ENCODE measurements at places on chromosomes 16 and 17. TPM values are rescaled to one million over a fixed set of nuclear protein-coding genes. Genes with fewer than 3 reads are reported as not detected.

Gene CIBAR2
- total RNA-seq, result not detected

Gene MMP28
- total RNA-seq, result 6.4 TPM

Gene USP22
- 291 TPM for total RNA-seq

Gene TEX2
- 27.9 TPM for total RNA-seq

Gene CA10
- total RNA-seq, result not detected

- H3K4me3 ChIP-seq, result no peak overlapping the region
- no peaks in the 10 kb centered on the region for H3K27me3 ChIP-seq
- no peak for DNase-seq
Measured at GRCh38 chr17:27496437-27496943, 40.2 kb downstream of the KSR1 start.

DNA sequence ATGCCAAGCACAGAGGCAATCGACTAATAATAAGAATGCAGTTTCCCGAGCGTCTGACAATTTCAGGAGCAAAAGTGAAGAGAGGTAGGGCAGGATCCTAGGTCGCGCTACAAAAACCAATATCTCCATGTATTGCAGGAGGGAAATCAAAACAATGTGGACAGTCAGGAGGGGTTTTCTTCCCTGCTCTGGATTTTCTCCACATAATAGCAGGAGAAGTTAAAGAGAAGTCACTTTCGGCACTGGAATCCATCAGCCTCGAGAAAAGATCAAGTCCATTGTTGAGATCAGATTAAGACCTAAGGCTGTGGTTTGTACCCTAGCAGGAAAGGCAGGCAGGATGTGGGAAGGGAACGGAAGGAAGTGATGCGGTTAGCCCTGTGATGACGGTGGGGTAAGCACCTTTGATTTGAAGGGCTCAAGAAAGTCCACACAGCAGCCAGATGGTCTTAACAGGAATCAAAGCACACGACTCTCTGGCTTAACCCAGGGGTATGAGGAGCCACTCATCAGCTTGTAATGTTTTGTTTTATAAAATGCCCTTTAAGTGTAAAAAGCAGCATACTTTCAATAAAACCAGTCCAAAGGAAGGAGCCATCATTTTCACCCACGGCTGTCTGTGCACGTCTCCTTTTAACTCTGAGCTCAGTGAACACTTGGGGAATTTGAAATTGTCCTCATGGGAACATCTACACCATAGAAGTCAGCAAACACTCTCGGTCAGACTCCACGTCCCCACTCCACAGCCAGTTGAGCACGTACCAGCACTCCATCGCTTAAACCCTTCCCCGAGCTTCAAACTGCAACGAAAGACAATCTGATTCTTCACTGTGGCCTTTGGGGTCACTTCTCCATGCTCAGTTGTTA, 15.8 kb upstream of the AKTIP start:
- no peaks in the 10 kb centered on the region for H3K27me3 ChIP-seq
- H3K36me3 ChIP-seq, result no peaks in the 10 kb centered on the region
- H3K4me1 ChIP-seq, result no peaks in the 10 kb centered on the region

- H3K36me3 ChIP-seq, result no peaks in the 10 kb centered on the region
- H3K27me3 ChIP-seq, result peaks cover 9% of the 10 kb centered on the region
- H3K27ac ChIP-seq, result no peak overlapping the region
- H3K4me3 ChIP-seq, result no peak overlapping the region
- no peak for DNase-seq
Measured at GRCh38 chr17:11885051-11885450, 112.2 kb downstream of the ZNF18 start.

DNA sequence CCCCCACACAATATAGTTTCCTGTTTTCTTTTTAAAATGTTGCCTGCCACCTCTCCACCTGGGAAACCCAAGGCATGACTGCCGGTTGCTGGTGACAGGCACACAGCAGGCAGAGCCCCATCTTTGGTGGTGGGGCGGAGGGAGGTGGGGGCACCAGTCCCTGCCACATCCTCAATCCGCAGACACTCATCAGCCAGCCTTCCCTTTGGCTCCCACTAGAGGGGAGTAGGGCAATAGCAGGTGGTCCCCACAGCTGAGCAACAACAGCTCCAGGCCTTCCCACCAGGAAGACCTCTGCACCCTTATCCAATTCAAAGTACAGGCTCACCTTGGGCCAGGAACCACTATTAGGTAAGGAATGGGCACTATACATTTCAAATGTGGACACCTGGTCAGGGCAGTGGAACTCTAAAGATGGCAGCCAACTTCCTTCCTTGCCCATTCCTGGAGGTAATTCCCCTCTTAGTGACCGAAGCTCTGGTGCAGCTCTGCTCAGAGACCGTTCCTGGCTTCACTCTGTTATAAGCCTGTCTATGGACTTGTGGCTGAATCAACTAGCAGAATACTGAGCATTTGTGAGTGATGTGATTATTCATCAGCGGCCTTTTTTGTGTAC, 13.9 kb downstream of the RECQL5 start:
- H3K36me3 ChIP-seq, result peaks cover 4% of the 10 kb centered on the region
- H3K27me3 ChIP-seq, result no peaks in the 10 kb centered on the region
- H3K4me1 ChIP-seq, result no peaks in the 10 kb centered on the region
- H3K4me3 ChIP-seq, result no peak overlapping the region
- H3K27ac ChIP-seq, result no peak overlapping the region

- H3K27me3 ChIP-seq, result no peaks in the 10 kb centered on the region
- DNase-seq, result no peak
- H3K27ac ChIP-seq, result no peak overlapping the region
- no peaks in the 10 kb centered on the region for H3K36me3 ChIP-seq
Measured at GRCh38 chr17:76427501-76428231, 25.3 kb downstream of the UBE2O start.

DNA sequence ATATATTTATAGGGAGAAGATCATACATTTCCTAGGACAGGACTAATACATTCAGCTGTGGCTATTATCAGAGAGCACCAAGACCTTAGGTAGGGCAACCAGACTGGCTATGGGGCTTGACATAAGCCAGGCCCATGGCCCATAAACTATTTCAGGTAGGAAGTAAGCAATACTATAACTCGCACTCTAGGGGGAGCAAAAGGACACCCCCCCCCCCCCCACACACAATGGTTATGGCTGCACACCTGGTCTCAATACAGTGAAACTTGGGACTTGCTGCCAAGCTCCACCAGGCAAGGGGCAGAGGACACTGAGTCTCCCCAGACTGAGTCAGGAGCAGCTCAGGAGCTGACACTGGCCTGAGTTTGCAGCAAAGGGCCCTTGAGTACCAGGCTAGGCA, 348.9 kb upstream of the ASIC2 start:
- no peaks in the 10 kb centered on the region for H3K4me1 ChIP-seq
- H3K27ac ChIP-seq, result no peak overlapping the region
- no peak for DNase-seq

GRCh38 chr16:57574646-57575467, 32.4 kb downstream of the ADGRG5 start:
- H3K4me3 ChIP-seq, result no peak overlapping the region
- H3K36me3 ChIP-seq, result no peaks in the 10 kb centered on the region

DNA sequence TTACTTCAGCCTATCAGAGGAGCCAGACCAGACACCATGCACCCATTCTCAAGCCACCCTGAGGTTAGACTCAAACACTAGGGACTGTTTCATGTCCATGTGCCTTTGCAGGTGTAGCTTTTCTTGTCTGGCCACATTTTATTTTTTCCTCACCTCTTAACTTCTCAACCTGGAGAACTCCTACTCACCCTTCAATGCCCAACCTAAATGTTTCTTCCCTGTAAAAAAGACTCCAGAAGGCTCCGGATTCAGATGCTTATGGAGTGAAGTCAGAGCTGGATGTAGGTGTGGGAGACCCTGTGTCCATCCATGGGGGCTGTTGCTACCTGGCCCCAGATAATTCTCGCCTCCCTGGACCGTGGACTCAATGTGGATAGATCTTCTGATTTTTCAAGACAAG, 44.0 kb upstream of the NLRP1 start:
- DNase-seq, result no peak
- no peaks in the 10 kb centered on the region for H3K4me1 ChIP-seq
- H3K4me3 ChIP-seq, result no peak overlapping the region
- H3K36me3 ChIP-seq, result no peaks in the 10 kb centered on the region
- no peak overlapping the region for H3K27ac ChIP-seq
